ENCODE measurements at places on chromosomes 13 and 19.
A peak's percentile ranks its signal among the peaks of the same experiment; 100 is the strongest.

DNA sequence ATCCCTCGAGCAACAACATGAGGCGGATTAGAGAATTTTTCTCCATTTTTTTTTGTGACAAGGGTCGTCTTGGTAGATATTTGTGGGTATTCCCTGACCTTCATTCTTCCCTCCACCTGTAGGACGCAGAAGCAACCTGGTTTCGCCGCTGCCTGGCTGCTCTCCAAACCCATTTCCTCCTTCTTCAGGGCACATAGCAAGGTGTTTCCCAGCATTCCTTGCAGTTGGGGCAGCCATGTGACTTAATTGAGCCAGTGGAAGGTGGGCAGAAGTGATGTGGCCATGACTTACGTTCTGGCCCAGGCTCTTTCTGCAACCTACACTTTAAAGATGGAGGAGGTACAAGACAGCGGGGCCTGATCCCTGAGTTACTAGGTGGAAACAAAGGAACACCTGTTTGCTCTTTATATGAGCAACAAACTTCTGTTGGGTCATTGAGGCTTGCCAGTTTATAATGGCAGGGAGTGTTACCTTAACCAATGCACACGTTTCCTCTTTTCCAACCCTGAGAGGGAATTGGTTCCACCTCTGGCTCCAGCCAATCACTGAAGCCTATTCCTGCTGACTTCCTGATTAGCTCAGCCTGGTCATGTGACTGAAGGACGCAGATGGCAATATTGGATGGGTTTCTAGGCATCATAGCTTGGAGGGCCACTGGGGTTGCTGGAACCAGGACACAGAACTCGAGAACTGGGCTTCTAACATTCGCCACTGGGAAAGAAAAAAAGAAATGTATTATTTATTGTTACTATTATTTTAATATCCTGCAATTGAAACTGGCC lies 30.8 kb upstream of the ZNRF4 start:
- DNase-seq = no peak

GRCh38 chr13:59846845-59847620 lies 316.7 kb downstream of the DIAPH3 start:
- DNase-seq = no peak

DNA sequence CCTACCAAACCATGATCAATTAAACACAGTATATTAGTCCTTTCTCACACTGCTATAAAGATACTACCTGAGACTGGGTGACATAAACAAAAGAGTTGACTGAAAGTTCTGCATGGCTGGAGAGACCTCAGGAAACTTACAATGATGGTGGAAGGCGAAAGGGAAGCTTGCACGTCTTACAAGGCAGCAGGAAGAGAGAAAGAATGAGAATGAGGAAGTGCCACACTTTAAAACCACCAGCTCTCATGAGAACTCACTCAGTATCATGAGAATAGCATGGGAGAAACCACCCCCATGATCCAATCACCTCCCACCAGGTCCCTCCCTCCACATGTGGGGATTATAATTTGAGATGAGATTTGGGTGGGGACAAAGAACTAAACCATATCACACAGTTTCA lies 324.9 kb upstream of the ZNF507 start:
- no peak for DNase-seq

GRCh38 chr19:34994643-34995541 lies 5.2 kb upstream of the GRAMD1A start:
- no peak for DNase-seq

DNA sequence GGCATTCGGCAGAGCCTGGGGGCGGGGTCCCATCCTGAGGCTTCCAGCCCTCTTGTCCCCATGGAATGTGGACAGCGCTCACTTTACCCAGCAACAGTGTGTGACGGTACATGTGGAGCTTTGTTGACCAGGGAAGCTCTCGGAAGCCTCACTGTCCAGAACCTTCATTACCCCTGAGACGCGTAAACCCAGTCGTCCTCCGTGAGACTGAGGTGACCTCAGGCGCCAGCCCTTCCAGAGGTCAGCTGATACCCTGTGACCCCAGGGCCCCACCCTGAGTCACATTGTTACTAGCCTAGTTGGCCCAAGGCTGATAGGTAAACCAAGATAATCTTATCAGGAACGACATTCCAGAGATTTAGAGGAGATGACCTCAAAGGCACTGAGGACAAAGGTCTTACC lies 10.2 kb upstream of the TMEM160 start:
- no peak for DNase-seq

- DNase-seq = no peak
These were observed 85.0 kb upstream of the UBL3 start for GRCh38 chr13:29935309-29935981.

GRCh38 chr19:13873834-13874515 lies 3.0 kb upstream of the NANOS3 start:
- no peak for DNase-seq

- DNase-seq = no peak
These were observed 120.9 kb downstream of the NUFIP1 start for GRCh38 chr13:44868397-44868796.

- no peak for DNase-seq
These were observed 20.2 kb downstream of the ZC3H13 start for GRCh38 chr13:46032341-46032740.

DNA sequence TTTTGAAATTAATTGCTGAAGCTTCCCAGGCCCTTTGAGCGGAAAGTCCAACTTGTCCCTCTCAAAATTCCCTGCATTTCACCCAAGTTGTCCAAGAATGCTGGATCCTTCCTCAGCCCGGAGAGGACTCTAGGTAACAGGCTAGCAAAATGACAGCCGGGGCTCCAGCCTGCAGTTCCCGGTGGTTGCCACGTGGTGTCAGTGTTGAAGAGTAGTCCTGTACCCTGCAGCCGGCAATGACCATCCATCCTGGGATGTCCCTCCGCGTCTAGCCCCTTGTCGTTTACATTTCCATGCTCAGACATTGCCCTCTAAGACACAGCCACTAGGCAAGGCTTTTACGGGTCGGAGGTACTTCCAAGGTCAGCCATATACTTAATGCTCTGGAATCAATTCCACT lies 31.4 kb upstream of the MTIF3 start:
- DNase-seq = peak; percentile 27

DNA sequence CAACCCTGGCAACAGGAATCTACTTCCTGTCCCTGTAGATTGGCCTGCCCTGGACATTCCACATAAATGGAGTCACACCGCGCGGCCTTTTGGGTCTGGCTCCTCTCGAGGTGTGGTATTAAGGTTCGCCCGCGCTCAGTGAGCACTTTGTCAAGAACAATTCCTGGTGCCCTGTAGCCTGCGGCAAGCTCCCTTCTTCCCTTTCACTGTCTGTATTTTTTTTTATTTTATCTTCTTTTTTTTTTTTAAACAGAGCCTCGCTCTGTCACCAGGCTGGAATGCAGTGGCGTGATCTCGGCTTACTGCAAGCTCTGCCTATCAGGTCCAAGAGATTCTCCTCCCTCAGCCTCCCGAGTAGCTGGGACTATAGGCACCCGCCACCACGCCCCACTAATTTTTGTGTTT lies 28.3 kb downstream of the PEX11G start:
- DNase-seq = no peak

DNA sequence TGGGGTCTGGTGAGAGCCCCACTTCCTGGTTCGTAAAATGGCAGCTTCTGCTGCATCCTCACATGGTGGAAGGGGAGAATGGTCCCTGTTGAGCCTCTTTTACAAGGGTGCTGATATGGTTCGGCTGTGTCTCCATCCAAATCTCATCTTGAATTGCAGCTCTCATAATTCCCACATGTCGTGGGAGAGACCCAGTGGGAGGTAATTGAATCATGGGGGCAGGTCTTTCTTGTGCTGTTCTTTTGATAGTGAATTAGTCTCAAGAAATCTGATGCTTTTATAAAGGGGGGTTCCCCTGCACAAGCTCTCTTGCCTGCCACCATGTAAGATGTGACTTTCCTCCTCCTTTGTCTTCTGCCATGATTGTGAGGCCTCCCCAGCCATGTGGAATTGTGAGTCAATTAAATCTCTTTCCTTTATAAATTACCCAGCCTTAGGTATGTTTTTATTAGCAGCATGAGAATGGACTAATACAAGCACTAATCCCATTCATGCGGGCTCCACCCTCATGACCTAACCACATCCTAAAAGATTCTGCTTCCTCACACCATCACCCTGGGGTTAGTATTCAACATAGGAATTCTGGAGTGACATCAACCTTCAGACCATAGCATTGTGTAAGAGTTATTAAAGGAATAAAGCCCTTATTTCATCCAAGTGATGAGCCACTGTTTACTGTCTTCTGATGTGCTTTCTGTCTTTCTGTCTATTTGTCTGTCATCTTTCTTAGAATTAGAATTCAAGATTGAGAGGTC lies 159.0 kb upstream of the IRS2 start:
- no peak for DNase-seq

All from kidney capillary endothelial cell (primary cell).